ENCODE measurements at places on chromosomes 4 and X. TPM values are rescaled to one million over a fixed set of nuclear protein-coding genes. Genes with fewer than 3 reads are reported as not detected.

FAAH2 gene
- total RNA-seq = 15.5 TPM

DNA sequence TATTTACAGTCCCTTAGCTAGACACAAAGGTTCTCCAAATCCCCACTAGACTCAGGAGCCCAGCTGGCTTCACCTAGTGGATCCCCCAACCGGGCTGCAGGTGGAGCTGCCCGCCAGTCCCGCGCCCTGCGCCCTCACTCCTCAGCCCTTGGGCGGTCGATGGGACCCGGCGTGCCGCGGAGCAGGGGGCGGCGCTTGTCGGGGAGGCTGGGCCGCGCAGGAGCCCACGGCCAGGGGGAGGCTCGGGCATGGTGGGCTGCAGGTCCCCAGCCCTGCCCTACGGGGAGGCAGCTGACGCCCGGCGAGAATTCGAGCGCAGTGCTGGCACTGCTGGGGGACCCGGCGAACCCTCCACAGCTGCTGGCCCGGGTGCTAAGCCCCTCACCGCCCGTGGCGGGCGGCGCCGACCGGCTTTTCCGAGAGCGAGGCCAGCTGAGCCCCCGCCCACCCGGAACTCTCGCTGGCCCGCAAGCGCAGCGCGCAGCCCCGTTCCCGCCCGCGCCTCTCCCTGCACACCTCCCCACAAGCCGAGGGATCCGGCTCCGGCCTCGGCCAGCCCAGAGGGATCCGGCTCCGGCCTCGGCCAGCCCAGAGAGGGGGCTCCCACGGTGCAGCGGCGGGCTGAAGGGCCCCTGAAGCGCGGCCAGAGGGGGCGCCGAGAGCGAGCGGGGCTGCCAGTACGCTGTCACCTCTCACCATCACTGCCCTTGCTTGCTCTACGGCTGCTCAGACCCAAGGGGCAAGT lies 39.4 kb downstream of the WFS1 start:
- DNase-seq = no peak

- DNase-seq = no peak
These were observed 109.8 kb downstream of the DCTD start for GRCh38 chr4:182807346-182807745.

GAGE1 gene
- total RNA-seq = not detected

ARHGEF9 gene
- total RNA-seq = 19.0 TPM

- DNase-seq = no peak
These were observed 27.0 kb downstream of the GPM6A start for GRCh38 chr4:175784986-175785525.

GRCh38 chr4:10694828-10695209 lies 10.3 kb upstream of the CLNK start:
- DNase-seq = no peak

- no peak for DNase-seq
These were observed 344.0 kb downstream of the CENPC start for GRCh38 chr4:67201334-67201733.

SLITRK2 gene
- not detected for total RNA-seq

ANXA3 gene
- not detected for total RNA-seq

ARHGEF38 gene
- total RNA-seq = not detected

RNF113A gene
- total RNA-seq = 30.7 TPM

DNA sequence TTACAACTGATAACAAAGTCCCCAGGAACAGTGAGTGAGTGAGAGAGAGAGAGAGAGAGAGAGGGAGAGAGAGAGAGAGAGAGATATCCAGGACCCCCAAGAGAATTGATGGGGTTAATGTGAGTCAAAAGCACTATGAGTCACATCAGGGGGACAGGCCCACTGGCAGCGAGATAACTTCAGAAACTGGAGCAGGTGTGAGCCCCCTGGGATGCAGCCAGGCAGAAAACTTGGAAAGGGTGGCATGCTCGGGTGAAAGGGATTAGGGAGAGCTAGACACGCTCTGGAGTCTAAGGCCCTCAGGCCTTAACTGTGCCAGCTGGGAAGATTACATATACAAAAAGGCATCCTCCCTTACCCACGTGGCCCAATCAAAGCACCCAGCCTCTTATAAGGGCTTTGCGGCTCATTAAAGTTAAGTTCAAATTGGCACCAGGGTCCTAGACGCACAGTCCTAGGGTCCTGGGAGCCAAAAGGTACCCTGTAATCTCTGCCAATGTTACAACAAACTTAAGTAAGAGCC lies 841 bp downstream of the ACOT9 start:
- DNase-seq = peak; percentile 29

DOCK11 gene
- 126 TPM for total RNA-seq

Data from CD4-positive, CD25-positive, alpha-beta regulatory T cell (primary cell).